ENCODE measurements at places on chromosomes 5 and 9. TPM values are rescaled to one million over a fixed set of nuclear protein-coding genes. Genes with fewer than 3 reads are reported as not detected.

DNA sequence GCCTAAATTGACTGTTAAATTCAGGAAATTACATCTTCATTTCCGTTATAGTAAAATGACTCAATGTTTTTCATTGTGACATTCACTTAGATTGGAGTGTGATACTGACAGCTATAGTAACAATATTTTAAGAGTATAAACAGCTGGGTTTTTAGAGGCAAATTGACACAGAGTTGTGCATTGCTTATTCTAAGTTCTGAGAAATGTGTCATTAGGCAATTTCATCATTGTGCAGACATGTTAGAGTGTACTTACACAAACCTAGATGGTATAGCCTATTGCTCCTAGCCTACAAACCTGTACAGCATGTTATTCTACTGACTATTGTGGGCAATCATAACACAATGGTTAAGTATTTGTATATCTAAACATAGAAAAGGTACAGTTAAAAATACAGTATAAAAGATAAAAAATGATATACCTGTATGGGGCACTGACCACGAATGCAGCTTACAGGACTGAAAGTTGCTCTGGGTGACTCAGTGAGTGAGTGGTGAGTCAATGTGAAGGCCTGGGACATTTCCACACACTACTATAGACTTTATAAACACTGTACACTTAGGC is 132.7 kb downstream of the PDE4D start:
- no peaks in the 10 kb centered on the region for H3K4me1 ChIP-seq
- no peak for DNase-seq
- peaks cover 3% of the 10 kb centered on the region for H3K27me3 ChIP-seq
- H3K4me3 ChIP-seq, result no peak overlapping the region

- H3K27me3 ChIP-seq, result no peaks in the 10 kb centered on the region
- H3K4me3 ChIP-seq, result no peak overlapping the region
- no peak overlapping the region for H3K27ac ChIP-seq
- peaks cover 53% of the 10 kb centered on the region for H3K36me3 ChIP-seq
- DNase-seq, result no peak
These were observed 84.4 kb downstream of the INSYN2B start for GRCh38 chr5:169895926-169896325.

DNA sequence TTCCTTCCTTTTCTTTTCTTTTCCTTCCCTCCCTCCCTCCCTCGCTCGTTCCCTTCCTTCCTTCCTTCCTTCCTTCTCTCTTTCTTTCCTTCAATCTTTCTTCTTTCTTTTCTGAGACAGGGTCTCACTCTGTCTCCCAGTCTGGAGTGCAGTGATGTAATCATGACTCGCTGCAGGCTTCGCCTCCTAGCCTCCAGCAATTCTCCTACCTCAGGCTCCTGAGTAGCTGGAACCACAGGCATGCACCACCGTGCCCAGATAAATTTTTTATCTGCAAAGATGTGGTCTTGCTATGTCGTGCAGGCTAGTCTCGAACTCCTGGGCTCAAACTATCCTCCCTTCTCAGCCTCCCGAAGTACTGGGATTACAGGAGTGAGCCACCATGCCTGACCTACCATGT is 81.4 kb downstream of the SPATA31C2 start:
- no peak overlapping the region for H3K27ac ChIP-seq
- H3K27me3 ChIP-seq, result no peaks in the 10 kb centered on the region
- H3K4me3 ChIP-seq, result no peak overlapping the region
- DNase-seq, result no peak
- H3K36me3 ChIP-seq, result no peaks in the 10 kb centered on the region

- H3K4me3 ChIP-seq, result no peak overlapping the region
- H3K27me3 ChIP-seq, result no peaks in the 10 kb centered on the region
- DNase-seq, result peak; percentile 65
- peaks cover 11% of the 10 kb centered on the region for H3K4me1 ChIP-seq
- H3K27ac ChIP-seq, result peak overlapping the region; percentile 28
- peaks cover 21% of the 10 kb centered on the region for H3K36me3 ChIP-seq
These were observed 22.4 kb downstream of the CCL28 start for GRCh38 chr5:43389679-43390329.

The GARIN3 gene
- not detected for total RNA-seq

The IL13 gene
- total RNA-seq, result 1.6 TPM

The MEIKIN gene
- total RNA-seq, result not detected

Measured in activated CD8-positive, alpha-beta T cell treated with anti-CD3 and anti-CD28 coated beads, Interleukin-2, amount 10 ng/mL, durations not matched to agents 7 days and 5 days (primary cell).